ENCODE measurements at places on chromosomes 2 and 18.

- no peak for DNase-seq
These were observed 12.8 kb upstream of the CIB4 start for GRCh38 chr2:26654061-26654340.

GRCh38 chr18:42341423-42341822, 386.4 kb downstream of the PIK3C3 start:
- DNase-seq = no peak

DNA sequence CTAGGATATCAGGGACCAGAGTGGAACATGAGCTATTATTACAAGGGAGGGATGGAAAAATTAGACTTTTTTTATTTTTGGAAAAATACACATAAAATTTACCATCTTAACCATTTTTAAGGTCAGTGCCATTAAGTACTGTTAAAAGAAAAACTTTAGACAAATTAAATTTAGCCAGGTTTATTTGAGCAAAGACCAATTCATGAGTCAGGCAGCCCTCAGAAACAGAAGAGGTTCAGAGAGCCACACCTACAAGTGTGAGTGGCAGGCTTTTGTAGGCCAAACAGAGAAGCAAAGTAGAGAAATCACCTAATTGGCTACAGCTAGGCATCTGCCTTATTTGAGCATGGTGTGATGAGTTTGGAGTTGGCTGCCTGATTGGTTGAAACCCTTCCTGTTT, 301.3 kb upstream of the RAB12 start:
- DNase-seq = no peak

- no peak for DNase-seq
These were observed 22.8 kb downstream of the SLC66A3 start for GRCh38 chr2:11177871-11178690.

DNA sequence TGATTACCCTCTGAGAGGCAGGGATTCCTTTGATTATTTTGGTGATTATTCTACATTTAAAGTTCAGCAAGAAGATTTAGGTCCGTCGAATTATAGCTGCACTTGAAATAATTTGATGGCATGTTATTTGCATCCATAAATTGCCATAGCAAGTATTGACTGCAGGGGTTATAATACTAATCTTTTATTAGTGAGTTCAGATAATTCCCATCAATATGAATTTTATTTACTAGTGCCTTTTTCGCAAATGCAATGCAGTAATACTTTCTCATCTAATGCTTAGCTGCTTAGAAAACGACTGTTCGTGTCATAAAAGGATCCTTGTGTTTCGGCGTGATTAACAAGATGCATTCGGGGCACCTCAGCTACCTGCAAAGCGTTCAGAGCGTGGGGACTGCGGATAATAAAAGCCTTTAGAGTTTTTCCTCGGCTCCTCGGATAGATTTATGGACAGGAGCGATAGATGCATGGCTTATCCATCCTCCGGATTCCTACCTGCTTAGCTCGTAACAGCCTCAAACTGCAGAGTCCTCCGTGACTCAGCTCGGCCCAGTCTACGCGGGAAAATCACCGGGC, 2.5 kb upstream of the GBX2 start:
- DNase-seq = no peak

DNA sequence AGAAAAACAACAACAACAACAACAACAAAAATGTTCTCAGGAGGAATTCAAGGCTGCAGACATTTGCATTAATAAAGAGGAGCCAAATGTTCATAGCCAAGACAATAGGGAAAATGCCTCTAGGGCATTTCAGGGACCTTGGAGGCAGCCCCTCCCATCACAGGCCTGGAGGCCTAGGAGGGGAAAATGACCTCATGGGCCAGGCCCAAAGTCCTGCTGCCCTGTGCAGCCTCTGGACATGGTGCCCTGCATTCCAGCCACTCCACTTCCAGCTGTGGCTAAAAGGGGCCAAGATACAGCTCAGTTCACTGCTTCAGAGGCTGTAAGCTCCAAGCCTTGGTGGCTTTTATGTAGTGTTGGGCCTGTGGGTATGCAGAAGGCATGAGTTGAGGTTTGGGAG, 314.5 kb downstream of the CYRIA start:
- DNase-seq = no peak

- no peak for DNase-seq
These were observed 50.2 kb downstream of the WDFY1 start for GRCh38 chr2:223894968-223895367.

GRCh38 chr2:238939521-238940403, 91.9 kb downstream of the TWIST2 start:
- no peak for DNase-seq

DNA sequence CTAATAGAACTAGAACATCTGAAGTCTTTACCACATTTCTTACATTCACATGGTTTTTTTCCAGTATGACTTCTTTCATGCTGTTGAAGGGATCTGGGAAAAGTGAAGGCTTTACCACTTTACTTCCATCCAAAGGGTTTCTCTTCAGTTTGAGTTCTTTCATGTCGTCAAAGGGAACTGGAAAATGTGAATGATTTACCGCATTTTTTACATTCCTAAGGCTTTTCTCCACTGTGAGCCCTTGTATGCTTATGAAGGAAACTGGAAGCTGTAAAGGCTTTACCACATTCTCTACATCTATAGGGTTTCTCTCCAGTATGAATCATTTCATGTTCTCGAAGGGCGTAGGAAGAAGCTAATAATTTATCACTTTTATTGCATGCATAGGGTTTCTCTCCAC, 46.7 kb downstream of the NBEAL1 start:
- no peak for DNase-seq

Data from stimulated activated CD4-positive, alpha-beta T cell treated with anti-CD3 and anti-CD28 coated beads, Interleukin-4, amount 100 ng/mL, for 1 hour (primary cell).